ENCODE measurements at places on chromosomes 11 and 22.

GRCh38 chr11:17794981-17795380 is 60.4 kb downstream of the KCNC1 start:
- no peak for DNase-seq

GRCh38 chr11:118552341-118552740 is 13.4 kb downstream of the IFT46 start:
- no peak for DNase-seq

GRCh38 chr22:20251981-20252380 is 16.1 kb downstream of the RTN4R start:
- DNase-seq = no peak

DNA sequence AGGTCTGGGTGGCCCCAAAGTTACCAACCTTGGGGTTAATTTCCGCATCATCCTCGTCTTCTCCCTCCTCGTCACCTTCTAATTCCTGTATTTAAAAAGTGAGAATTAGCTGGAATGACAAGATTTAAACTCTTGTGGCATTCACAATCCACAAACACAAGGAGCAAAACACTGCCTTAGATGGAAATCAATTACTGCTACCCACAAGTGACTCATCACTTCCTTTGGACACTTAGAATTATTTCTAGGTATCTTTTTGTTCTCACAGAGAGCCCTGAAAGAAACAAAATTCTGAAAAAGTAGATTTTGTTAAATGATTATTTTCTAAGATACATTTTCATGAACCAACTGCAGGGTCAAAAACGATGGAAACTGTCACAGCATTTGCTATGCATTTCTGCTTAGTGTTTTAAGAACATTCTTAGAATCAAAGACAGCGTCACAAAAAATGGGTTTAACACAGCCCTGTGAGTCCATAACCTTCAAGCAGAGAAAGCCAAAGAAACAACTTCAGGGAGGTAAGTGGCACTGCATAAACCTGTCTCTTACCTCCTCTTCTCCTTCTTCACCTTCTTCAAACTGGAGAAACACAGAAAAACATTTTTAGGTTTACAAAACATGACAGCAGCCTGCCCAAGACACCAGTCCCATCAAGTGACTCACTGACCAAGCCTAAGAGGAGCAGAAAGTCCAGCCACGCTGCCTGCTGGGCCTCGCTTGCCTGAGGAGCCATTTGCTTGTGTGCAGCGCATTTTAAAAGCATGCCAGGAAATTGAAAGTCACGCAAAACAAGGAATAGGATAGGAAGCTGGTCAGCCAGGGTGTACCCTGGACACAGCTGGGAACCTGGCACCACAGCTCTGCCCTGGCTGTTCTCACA is 22.3 kb upstream of the PHLDA2 start:
- no peak for DNase-seq

DNA sequence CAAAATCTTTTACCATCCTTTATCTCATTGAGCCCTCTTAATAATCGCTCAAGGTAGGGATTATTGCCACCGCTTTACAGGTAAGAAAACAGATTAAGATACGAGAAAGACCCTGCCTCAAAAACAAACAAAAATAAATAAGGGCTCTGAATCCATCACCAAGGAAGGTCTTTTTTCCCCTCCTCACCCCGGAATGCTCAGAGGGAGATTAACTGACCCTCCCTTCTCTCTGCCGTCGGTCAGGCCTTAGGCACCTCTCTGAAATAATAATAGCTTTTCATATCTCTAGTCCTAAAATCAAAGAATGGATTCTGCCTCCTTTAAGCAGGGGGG is 620 bp upstream of the ATG2A start:
- DNase-seq = no peak

- no peak for DNase-seq
Measured at GRCh38 chr22:32331236-32331917, 26.3 kb upstream of the RFPL3 start.

DNA sequence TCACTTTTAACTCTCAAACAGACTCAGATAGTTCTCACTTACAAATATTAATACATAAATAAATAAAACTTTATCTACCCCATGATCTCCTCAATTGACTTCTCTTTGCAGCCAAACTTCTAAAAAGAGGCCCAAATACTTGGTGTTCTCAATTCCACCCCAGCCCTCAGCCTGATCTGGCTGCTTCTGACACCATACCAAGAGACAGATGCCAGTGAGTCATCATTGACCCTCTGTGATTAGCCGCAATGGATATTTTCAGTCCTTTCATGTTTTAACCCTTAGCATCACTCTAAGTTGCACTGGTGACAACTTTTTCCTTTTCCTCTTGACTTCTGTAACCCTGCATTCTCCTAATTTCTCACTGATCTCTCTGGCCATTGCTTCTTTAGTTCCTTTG is 184.1 kb upstream of the ARHGAP20 start:
- DNase-seq = no peak

DNA sequence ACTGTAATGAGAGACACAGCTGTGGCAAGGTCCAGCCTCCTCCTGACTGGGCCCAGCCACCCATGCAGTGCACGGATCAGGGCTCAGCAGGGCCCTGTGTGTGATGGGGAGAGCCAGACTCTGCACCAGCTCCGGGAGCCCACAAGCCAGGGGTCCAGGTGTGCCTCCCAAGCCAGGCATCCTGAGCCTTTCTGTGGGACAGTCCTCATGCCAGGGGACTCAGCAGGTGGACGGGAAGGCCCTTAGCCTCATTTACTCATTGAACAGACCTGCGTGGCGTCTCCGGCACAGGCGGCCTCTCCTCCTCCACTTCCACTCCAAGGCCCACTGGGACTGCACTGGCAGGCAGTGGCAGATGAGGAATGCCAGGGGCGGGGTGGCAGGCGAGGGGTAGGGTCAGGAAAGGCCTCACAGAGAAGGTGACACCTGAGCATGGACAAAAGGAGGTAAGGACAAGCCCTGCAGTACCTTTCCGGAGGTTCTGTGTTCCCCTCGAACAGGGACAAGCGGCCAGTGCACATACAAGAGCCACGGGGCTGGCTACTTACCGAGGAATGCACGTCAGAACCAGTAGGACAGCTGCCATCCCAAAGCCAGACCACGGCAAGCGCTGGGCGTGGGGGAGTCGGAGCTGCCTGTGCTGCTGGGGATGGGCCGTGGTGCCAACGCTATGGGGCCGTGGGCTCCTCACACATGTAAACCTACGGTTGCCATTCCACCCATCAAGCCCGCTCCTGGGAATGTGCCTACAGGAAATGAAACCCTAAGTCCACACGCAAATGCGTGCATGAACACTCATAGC is 52.7 kb downstream of the IGF2 start:
- no peak for DNase-seq

- DNase-seq = no peak
Measured at GRCh38 chr11:73576185-73576614, 21.7 kb downstream of the FAM168A start.

DNA sequence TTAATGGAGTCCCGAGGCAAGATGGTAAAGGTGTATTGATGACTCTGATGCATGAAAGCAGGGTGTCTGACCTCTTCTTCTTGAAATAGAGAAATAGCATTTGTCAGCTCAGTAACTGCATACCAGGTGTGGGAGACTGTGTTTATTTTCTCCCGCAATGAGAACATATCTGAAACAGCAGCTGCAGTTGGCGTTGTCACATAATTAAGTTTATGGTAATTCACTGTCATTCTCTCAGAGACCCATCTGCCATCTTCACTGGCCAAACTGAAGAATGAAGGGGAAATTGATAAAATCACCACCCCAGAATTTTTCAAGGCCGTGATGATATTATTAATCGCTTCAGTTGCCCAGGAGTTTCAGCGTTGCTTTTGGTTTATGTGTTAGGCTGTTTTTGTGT is 20.1 kb upstream of the MCHR1 start:
- no peak for DNase-seq

GRCh38 chr11:78259777-78260487 is 71.2 kb downstream of the USP35 start:
- no peak for DNase-seq

GRCh38 chr11:29119707-29120618 is 896.9 kb downstream of the KCNA4 start:
- DNase-seq = no peak

GRCh38 chr11:67581469-67581868 is 2.1 kb upstream of the GSTP1 start:
- no peak for DNase-seq

GRCh38 chr11:71080239-71081097 is 171.9 kb downstream of the SHANK2 start:
- DNase-seq = no peak

- DNase-seq = no peak
Measured at GRCh38 chr11:19460718-19461405, 220.1 kb upstream of the E2F8 start.

- DNase-seq = no peak
Measured at GRCh38 chr11:66636411-66636810, 2.1 kb upstream of the RBM4 start.

DNA sequence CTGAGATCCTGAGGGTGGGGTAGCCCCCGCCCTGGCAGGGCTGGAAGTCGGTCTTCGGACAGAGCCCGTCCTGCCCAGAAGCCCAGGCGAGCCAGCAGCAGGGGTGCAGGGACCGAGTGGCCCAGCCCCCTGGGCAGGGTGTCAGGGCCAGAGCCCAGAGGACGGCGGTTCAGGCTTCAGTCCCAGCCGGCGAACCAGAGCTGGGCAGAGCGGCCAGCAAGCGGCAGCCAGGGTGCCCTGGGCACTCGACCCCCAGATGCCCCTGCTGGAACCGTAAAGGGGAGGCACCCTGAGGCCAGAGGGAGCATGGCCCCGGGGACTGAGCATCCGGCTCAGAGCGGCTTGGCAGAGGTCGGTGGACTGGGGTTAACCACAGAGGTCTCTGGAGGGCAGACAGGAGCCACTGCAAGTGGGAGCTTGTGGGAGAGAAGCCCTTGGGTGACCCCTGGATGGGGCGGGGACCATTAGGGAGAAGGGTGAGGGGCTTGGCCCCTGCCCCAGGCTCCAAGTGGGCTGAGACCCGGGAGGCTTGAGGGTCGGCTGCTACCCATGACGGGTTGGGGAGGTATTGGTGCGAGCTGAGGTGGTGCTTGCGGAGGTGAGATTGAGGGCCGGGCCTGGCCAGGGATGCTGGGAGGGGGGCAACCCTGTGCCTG is 15.9 kb downstream of the LSP1 start:
- DNase-seq = no peak

DNA sequence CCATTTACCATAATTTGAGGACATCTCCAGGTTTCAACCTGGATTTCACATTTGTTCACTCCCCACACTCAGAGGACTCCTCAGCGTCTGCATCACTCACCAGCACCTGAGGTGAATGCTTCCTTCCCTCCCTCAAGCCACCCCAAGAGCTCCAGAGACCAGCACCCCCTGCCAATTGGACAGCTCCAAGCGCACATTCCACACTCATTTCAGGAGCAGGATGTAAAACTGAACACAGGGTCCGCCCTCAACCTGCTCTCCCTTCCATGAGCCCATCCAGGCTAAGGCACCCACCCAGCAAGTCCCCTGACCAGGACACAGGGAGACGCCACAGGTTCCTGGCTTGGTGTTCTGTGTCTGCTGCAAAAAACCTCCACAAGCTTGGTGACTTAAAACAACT is 3.9 kb downstream of the SCGB1D1 start:
- DNase-seq = no peak

Measured in activated CD8-positive, alpha-beta memory T cell treated with anti-CD3 and anti-CD28 coated beads for 4 hours (primary cell).